Activated gamma-delta T cell treated with anti-CD3 and anti-CD28 coated beads, Interleukin-2, amount 50 U/mL, for 16 hours (primary cell): ENCODE measurements at places on chromosomes 1 and 21.
A peak's percentile ranks its signal among the peaks of the same experiment; 100 is the strongest.

GRCh38 chr21:42784276-42784675, 95.1 kb downstream of the WDR4 start:
- no peak for DNase-seq

GRCh38 chr1:68528243-68528642, 31.4 kb upstream of the DEPDC1 start:
- DNase-seq = no peak

- DNase-seq = peak; percentile 67
Observed at GRCh38 chr21:45128613-45129188, 54.3 kb downstream of the ADARB1 start.

GRCh38 chr1:31714442-31715086, 10.7 kb upstream of the COL16A1 start:
- no peak for DNase-seq

GRCh38 chr1:113805256-113805531, 7.1 kb downstream of the RSBN1 start:
- no peak for DNase-seq

GRCh38 chr1:51982161-51982560, 8.3 kb downstream of the RAB3B start:
- no peak for DNase-seq
